HS-27A (cell line): ENCODE measurements at places on chromosomes 2 and 18.

DNA sequence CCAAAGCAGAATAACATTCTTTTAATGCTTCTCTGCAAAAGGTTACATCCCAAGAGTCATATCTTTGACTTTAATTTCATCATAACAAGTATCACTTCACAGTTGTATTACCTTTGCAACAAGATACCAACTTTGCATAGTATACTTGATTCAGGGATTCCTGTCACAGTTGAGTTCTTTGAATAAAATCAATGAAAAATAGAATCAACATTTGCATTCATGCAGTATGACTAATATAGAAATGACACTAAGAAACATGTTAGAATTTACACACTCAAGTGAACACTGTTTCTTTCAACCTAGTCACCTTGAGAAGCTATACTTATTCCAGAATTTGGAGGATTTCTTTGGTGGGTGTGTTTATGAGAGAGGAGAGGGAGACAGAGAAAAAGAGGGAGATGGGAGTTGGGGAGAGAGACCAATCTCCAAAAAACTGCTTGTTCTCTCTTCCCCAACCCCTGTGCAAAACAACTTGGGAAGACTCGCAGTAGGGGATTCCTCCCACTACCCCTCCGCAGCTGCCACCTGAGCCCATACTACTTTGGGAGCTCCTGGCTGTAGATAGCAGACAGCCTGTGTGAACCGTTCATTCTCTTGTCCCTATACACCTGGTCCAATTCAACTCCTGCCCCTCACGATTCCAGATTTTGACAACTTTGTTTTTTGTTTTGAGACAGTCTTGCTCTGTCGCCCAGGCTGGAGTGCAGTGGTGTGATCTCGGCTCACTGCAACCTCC, 57.7 kb downstream of the PELI1 start:
- DNase-seq, result no peak

DNA sequence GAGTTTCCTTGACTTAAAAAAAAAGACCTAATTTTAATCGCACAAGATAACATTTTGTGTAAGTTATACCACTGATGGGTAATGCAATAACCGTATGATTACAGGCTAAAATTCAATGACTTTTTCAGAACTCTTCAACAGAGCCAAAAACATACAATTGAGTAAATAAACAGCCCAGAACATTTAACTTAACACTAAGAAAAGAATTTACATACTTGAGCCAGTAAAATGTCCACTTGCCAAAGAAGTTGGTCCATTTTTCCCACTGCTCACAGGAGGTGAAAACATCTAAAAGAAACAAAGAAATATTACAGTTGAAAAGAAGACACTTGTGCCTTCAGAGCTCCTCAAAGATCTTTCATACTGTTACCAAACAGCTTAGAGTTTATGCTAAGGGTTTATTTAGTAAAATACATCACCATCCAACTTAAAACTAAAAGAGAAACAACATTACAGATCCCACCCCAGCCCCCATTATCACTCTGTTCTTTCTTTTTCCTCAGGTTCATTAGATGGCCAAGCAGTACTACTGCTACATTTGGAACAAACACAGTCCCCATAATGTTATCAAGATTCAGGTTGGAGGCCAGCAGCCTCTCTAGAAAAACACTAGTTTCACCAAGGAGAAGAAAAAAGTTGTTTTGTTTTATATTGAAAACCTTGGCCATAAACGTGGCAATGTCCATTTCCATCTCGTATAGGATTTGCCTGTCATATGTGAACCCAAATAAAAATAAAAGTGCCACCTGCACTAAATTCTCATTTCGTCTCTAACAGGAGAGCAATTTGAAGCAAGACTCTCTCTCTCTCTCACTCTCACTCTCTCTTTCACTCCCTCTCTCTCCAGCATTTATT, 2.7 kb downstream of the TCF4 start:
- no peak for DNase-seq

DNA sequence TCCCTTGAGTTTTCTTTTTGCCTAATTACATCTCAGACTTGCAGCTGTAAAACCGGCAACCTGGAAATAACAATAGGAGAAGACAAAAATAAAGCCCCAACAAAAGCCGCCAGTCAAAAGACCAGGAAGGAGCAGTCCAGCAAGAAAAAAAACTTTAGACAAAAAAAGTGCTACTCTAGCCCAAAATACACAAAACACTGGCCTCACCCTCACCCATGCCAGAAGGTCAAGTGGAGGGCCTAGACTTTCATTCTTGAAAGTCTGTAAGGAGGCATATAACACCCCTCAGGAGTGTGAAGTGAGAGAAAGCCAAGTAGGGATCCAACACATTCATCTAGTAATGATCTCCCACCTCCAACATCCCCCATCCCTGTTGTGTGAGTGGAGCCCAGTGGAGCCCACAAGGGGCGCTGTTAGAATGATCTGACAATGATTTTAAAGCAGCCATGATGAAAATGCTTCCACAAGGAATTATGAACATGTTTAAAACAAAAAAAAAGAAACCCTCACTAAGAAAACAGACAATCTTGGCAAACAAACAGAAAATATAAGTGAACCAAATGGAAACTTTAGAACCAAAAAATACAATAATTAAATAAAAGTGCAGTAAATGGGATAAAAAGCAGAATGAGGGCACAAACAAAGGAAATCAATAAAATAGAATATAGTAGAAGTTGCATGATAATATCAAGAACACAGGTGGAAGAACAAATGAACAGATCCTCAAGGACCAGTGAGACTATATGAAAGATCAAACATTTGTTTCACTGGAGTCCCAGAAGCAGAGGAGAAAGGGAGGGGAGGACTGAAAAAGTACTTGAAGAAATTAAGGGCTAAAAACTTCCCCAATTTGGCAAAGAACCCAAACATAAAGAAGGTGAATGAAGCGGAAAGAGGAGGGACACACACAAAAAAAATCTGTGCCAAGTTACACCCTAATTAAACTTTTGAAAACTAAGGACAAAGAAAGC, 23.9 kb downstream of the SESTD1 start:
- DNase-seq, result no peak

GRCh38 chr2:232897598-232898408, 27.7 kb downstream of the SNORC start:
- DNase-seq, result no peak

- no peak for DNase-seq
Observed at GRCh38 chr2:17540813-17541530, 476 bp downstream of the VSNL1 start.

- DNase-seq, result no peak
Observed at GRCh38 chr2:241314226-241315092, 1.0 kb downstream of the HDLBP start.

DNA sequence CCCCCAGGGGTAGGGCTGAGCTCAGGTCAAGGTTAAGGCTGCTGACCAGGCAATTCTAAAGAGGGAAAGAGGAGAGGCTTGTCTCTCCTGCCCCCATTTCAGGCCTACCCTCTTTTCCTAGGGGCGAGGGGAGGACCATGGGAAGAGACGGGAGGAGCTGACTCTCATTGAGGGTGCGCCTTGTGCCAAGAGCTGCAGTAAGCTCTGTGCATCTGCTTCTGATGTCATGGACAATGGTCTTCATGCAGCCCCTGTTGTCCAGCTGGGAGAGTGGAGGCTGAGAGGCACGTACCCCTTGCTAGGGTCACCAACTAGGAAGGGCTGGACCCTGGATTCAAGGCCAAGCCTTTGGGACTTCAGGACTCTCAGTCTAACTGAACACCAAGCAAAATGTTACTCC, 45.2 kb downstream of the PTGR3 start:
- DNase-seq, result no peak

GRCh38 chr2:69304656-69305055, 82.4 kb downstream of the GFPT1 start:
- no peak for DNase-seq

DNA sequence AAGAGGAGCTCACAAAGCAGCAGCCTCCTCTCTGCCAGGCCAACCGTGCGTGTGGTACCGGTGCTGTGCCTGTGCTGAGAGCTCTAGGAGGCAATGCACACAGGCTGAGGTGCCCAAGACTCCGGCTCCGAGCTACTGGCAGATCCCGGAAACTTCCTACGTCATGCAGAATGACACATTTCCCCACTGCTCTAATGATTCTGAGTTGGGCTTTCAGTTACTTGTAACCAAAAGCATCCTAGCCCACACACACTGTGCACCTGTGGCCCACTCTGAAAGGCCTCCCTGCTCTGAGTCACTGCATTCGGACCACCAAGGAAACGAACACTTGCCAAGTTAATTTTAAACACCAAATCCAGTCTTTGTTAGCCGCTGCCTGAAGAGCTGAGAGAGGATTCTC, 9.3 kb upstream of the RNU4ATAC start:
- DNase-seq, result no peak

- no peak for DNase-seq
Observed at GRCh38 chr2:238790833-238791230, 57.1 kb upstream of the TWIST2 start.

- no peak for DNase-seq
Observed at GRCh38 chr18:72866901-72867745, 664 bp downstream of the NETO1 start.

- no peak for DNase-seq
Observed at GRCh38 chr2:99763764-99764163, 273.9 kb upstream of the REV1 start.

GRCh38 chr2:116585669-116586327, 1228.7 kb upstream of the DDX18 start:
- no peak for DNase-seq

- peak; percentile 81 for DNase-seq
Observed at GRCh38 chr18:9719421-9719981, 11.4 kb downstream of the RAB31 start.

- no peak for DNase-seq
Observed at GRCh38 chr2:190791347-190791975, 89.2 kb upstream of the GLS start.

- DNase-seq, result no peak
Observed at GRCh38 chr2:33168922-33169321, 222.2 kb downstream of the LTBP1 start.

- DNase-seq, result no peak
Observed at GRCh38 chr2:180781276-180781675, 199.1 kb upstream of the UBE2E3 start.

GRCh38 chr2:124920448-124920847, 895.4 kb downstream of the CNTNAP5 start:
- no peak for DNase-seq

GRCh38 chr18:7147399-7147798, 29.8 kb upstream of the LAMA1 start:
- DNase-seq, result no peak

- no peak for DNase-seq
Observed at GRCh38 chr2:75524276-75524911, 36.3 kb downstream of the EVA1A start.

- no peak for DNase-seq
Observed at GRCh38 chr18:13455960-13456481, 237.5 kb downstream of the LDLRAD4 start.

GRCh38 chr2:1756456-1756855, 12.1 kb upstream of the PXDN start:
- no peak for DNase-seq

DNA sequence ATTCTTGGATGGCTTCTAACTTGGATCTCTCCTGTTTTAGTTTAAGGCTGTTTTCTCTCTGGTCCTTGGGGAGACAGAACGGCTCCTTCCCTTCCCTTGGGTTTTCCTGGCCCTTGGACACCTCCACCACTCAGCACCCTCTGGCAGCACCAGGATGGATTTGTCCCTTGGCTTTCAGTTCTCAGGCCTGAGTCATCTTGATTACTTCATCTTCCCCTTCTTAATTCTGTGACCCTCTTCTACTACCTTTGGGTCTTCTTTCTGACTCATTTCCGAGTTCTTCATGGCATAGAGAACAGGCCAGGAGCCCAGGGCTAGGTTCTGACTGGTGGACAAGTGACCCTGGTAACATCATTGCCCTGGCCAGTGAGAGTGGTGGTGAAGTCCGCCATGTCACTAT, 14.9 kb downstream of the IGFBP2 start:
- no peak for DNase-seq

GRCh38 chr2:116098049-116098448, 1655.6 kb downstream of the DPP10 start:
- DNase-seq, result no peak
